ENCODE measurements at places on chromosomes 7 and 10.
A peak's percentile ranks its signal among the peaks of the same experiment; 100 is the strongest.

- peak; percentile 48 for DNase-seq
Measured at GRCh38 chr7:2757904-2758672, 70.1 kb downstream of the AMZ1 start.

DNA sequence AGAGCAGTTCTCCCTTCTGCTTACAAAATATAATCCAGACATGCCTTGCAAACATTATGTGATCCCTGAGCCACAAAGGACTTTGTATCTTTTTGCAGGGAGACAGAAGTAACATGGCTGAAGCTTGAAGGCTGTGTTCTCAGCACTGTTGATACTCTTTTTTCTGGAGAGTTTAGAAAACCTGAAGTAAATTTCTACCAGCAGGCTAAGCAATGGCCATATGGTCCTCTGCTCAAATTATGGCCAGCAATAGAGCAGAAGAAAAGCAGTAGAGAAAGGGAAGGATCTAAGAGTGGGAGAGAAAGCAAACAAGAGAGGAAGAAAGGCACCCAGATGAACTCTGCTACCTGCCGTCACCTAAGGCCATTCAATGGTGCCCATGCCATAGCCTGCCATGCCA lies 98.4 kb downstream of the ABLIM1 start:
- DNase-seq = no peak

DNA sequence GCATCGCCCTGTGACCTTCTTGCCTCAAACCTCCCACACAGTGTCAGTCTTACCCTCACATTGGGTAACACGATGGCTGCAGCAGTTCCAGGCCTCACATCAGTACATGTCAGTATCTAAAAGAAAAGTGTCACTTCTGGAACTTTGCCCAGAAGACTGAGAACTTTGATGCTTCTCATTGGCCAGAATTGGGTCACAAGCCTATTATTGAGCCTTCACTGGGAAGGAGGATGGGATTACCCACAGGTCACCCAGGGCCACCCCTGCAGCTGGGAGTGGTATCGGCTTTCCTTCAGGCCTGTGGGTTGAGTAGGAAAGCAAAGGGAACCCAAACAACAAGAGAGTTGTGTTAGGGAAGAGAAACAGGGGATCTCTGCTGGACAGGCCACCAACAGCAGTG lies 111.5 kb downstream of the NPY start:
- DNase-seq = no peak

- peak; percentile 29 for DNase-seq
Measured at GRCh38 chr10:71124921-71125748, 87.2 kb upstream of the UNC5B start.

GRCh38 chr7:2737771-2738540 lies 50.0 kb downstream of the AMZ1 start:
- no peak for DNase-seq

DNA sequence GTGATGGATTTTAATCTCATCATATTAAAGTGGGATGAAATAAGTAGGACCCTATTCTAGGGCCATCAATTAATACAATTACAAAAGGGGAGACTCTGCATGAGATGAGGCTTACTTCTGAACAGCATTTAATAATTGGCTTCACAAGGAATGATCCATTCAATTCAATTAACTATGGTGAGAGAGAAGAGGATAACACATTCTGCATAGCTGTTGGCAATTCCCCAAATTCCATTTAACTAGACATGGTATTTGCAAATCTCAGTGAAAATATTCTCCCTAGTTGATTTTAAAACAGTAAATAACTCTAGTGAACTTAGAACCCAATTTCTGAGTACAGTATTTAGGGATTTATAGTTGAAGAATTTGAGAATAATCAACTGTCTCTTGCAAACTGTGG lies 145.3 kb downstream of the NOC3L start:
- no peak for DNase-seq

DNA sequence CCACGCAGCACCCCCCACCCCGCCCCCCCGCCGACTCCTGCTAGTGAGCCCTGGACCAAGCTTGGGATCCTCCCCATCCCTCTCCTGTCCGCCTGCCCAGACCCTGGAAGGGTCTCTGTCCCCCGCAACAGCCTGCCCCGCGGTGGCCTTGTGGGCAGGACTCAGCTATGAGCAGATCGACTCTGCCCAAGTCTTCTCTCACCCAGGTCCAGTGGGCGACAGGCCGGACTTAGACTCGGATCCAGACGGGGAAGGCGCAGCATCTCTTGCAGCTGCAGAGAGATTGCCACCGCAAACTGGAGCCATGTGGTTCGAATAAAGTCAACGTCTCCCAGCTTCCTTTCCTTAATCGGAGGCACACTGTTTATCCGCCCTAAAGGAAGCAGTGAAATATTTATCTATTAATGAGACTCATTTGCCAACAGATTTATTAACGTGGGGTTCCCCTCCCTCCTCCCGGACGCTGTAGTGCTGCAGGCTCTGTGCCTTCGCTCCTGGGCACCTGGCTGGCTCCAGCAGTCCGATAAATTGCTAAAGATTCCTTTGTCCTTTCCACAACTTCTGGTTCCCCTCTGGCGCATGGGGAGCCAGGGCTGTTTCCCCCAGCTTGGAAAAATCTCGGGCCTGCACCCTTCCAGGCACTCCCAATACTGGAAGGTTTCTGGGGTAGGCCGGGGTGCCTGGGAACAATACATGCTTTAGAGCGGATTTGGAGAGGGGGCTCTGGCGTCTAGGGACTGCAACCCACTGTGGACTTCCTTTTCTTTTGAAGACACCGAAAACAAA lies 634 bp upstream of the HOXA7 start:
- DNase-seq = no peak

- DNase-seq = no peak
Measured at GRCh38 chr10:15027741-15028140, 16.0 kb upstream of the OLAH start.

DNA sequence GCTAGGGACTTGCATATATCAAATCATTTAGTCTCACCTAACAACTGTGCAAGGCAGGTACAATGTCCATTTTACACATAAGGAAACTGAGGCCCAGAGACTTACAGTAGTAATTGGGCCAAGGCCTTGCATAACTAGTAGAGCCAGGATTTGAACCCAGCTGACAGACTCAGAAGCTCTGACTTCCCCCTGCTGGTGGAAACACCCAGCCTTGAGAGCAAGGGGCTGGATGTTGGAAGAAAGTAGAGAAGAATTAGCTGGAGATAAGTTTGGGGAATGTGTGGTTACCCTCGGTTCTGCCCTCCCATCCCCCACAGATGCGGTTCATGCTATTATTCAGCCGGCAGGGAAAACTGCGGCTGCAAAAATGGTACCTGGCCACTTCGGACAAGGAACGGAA lies 2.0 kb downstream of the AP1S1 start:
- DNase-seq = no peak

DNA sequence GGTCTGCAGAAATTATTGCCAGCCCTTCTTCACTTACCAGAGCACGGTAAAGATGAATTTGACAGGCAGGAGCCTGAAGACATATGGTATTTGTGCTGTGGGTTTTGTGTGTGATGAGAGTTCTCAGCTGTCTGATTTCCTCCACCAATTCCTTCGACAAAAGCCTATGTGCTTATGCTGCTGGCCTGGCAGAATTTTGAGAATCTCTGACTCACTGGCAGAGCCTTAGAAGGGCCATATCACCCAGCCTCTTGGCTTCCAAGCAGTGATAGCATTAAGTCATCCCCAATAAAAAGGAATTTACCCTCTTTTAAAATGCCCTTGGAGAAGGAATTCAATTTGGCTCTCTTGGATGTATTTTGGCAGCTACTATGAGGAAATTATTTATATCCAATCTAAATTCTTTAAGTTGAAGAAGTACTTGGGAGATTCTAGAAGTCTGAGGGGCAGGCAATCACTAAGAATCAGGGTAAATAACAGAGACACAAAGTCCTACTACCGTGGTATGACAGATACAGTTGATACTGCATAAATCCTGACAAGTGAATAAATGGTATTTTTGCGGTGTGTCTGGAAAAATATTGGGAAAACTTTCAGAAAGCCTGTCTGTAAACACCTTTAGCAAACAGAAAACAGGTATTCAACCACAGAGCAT lies 68.6 kb upstream of the EFCAB10 start:
- no peak for DNase-seq

- no peak for DNase-seq
Measured at GRCh38 chr7:135661311-135662122, 797 bp upstream of the STMP1 start.

GRCh38 chr10:103699611-103700435 lies 155.6 kb downstream of the SH3PXD2A start:
- no peak for DNase-seq

GRCh38 chr10:93028883-93029282 lies 31.7 kb upstream of the CYP26C1 start:
- no peak for DNase-seq

GRCh38 chr7:31688372-31688771 lies 1.4 kb downstream of the PPP1R17 start:
- DNase-seq = no peak

- no peak for DNase-seq
Measured at GRCh38 chr10:6794441-6794840, 214.4 kb upstream of the PRKCQ start.

DNA sequence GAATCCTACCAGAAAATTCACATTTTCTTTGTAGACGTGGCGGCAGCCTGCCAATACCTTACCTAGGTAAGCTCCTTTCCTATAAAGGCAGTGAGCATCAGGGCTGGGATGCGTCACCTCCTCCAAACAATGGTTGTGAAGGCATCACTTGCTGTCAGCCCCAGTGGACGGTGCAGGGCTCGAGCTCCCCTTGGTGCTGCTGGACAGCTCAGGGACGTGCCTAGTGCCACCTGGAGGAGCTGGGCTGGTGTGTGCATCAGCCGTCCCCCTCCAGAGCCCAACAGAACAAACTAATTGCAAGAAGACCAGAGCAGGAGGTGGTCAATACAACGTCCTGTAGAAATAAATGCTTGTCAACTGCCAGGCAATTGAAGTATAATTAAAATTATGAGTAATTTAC lies 517.5 kb upstream of the FOXK1 start:
- no peak for DNase-seq

GRCh38 chr10:91017198-91017597 lies 96.3 kb upstream of the ANKRD1 start:
- no peak for DNase-seq

DNA sequence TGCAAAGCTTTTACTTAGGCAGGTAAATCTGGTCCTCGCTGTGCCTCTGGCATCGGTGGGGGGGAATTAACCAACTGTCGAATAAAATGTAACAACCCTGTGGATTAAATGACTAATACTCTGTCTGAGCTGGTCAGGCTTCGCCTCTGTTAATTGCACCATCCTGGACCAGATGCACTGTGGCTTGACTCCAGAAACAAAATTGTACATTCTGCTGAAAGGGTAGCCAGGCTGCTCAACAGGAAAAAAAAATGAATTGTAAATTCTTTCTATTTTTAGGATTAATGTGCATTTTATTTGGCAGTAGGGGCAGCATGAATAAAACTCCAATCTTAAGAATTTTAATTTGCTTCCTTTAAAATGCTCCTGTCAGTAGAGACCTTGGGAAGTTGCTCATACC lies 389.4 kb downstream of the SORCS1 start:
- no peak for DNase-seq

- DNase-seq = no peak
Measured at GRCh38 chr10:34814913-34815184, 247 bp downstream of the PARD3 start.

GRCh38 chr7:23022258-23022769 lies 8.4 kb upstream of the HYCC1 start:
- DNase-seq = no peak

DNA sequence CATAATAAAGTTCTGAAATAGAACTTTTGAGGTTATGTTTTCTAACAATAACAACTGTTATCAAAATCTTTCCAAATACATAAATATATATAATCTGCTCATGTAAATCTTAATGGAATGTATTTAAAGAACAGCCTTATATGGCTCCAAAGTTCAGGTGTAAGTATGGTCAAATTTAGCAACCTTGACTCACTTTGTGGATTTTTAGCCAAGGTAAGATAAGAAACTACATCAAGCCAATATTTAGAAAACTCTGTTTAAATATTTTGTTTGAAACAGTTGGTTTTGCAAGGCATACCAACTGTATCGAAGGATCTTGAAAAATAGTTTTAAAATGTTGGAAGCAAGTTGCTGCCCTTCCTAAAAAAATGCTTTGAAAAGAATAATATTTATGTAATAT lies 228.9 kb upstream of the SEMA3D start:
- DNase-seq = no peak

DNA sequence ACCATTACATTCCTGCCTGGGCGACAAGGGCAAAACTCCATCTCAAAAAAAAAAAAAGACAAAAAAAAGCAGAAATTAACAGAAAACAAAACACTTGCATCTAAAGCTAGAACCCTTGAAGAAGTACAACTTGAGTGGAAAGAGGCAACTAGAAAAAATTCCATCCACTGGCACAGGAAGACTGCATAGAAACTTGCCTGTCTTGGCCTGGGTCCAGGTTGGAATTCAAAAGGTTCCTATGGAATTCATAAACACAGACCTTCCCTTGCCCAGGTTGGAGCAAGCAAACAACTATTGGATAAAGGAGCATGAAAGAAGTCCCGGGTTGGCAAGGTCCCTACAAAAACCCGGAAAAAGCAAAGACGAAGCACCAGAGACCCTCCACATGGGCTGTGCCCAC lies 69.8 kb downstream of the CCDC71L start:
- DNase-seq = no peak

- no peak for DNase-seq
Measured at GRCh38 chr7:98855610-98856422, 14.0 kb downstream of the TMEM130 start.

GRCh38 chr7:81624021-81624592 lies 145.7 kb downstream of the HGF start:
- DNase-seq = no peak

GRCh38 chr7:22317632-22318031 lies 39.3 kb downstream of the RAPGEF5 start:
- no peak for DNase-seq

- no peak for DNase-seq
Measured at GRCh38 chr10:119845656-119846055, 27.0 kb downstream of the MCMBP start.

GRCh38 chr10:110069502-110069982 lies 61.8 kb downstream of the ADD3 start:
- no peak for DNase-seq

- DNase-seq = peak; percentile 55
Measured at GRCh38 chr10:78578929-78579328, 489.8 kb upstream of the ZMIZ1 start.

- DNase-seq = no peak
Measured at GRCh38 chr7:5333121-5334045, 50.6 kb downstream of the SLC29A4 start.

DNA sequence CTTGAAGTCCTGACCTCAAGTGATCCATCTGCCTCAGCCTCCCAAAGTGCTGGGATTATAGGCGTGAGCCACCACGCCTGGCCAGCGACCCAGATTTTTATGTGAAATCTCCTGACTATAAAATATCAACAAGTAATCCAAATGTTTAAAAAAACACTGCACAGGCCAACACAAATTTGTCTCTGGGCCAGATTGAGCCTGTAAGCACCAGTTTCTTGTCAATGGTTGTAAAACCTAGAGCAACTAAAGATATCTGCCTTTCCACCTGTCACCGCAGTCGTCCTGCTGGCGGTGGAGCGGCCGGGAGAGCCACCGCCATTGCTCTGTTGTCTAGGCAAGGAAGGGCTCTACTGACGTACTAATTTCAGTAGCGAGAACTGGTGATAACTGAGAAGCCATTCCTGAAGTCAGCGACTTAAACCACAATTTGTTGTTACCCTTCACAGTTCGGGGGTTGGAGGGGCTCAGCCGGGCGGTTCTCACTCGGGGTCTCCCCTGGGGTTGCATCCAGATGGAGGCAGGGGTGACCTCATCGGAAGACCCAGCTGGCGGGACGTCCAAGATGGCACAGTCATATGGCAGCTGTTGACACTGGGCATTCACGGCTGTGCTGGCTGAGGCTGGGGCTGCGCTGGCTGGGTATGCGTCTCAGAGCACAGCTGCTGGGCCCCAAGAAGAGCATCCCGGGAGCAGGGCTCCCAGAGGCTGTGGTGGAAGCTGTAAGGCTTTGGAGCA lies 55.2 kb upstream of the PDGFA start:
- DNase-seq = no peak
